ENCODE measurements at places on chromosomes 6 and 20.

GRCh38 chr6:46605091-46605797 lies 47.4 kb downstream of the CYP39A1 start:
- DNase-seq = no peak

- no peak for DNase-seq
Observed at GRCh38 chr20:2348336-2348735, 32.4 kb upstream of the TGM6 start.

GRCh38 chr6:49515485-49516146 lies 15.9 kb downstream of the GLYATL3 start:
- no peak for DNase-seq

GRCh38 chr6:36263390-36264000 lies 6.4 kb upstream of the PNPLA1 start:
- DNase-seq = no peak

DNA sequence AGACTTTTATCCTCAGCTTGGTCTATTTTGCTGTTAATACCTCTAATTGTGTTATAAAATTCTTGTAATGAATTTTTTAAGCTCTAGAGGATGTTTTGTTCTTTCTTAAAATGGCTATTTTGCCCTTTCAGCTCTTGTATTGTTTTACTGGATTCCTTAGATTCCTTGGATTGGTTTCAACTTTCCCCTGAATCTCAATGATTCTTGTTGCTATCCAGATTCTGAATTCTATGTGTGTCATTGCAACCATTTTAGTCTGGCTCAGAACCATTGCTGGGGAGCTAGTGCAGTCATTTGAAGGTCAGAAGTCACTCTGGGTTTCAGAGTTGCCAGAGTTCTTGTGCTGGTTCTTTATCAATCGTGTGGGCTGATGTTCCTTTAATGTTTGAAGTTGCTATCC lies 37.1 kb downstream of the OTOR start:
- DNase-seq = no peak

- no peak for DNase-seq
Observed at GRCh38 chr20:20525756-20526155, 157.9 kb downstream of the INSM1 start.

GRCh38 chr6:134853111-134854055 lies 96.5 kb downstream of the ALDH8A1 start:
- DNase-seq = no peak

- no peak for DNase-seq
Observed at GRCh38 chr20:6636209-6637159, 131.0 kb upstream of the BMP2 start.

DNA sequence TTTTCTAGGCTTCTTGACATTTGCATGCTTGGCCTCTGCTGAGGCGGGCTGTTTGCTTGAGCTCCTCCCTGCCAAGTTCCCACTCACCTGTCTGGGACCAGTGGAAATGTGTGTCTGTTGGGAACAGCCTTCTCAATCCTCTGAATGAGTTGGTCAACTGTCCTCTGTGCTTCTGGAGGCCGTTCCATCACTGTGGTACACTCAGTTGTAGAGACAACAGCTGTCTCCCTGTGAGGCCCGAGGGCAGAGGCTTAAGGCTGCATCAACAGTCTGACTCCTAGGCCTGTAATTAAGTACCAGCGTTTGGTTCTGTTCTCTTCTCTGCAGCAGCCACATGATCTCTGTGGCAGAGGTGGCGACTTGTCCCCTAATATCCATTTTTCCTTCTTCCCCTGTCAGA lies 110.9 kb downstream of the CDC5L start:
- no peak for DNase-seq

GRCh38 chr20:37202267-37202943 lies 23.1 kb upstream of the MROH8 start:
- no peak for DNase-seq

DNA sequence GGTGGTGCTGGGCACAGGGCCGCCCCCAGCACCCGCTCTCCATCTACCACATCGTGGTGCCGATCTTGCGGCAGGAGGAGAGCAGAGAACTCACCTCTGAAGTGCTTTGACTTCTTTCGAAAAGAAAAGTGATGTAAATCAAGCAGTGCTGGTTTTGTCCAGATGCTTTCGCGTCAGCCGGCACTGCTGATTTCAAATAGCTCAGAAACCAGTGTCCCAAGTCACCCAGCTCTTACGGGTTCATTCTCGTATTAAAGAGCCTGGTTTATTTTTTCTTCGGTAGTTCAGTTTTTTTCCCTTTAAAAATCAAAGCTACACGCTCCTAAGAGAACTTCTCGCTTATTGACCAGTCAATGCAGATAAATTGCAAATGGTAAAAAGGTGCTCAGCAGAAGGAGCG lies 32.1 kb downstream of the MYT1 start:
- no peak for DNase-seq

- DNase-seq = no peak
Observed at GRCh38 chr6:37069639-37070038, 64.2 kb downstream of the FGD2 start.

- DNase-seq = no peak
Observed at GRCh38 chr6:170048615-170049256, 242.1 kb downstream of the DLL1 start.

GRCh38 chr6:151627689-151628444 lies 134.1 kb downstream of the CCDC170 start:
- no peak for DNase-seq

Data from activated T-helper 9 cell treated with anti-CD3 and anti-CD28 coated beads, Interleukin-2, amount 50 U/mL, for 16 hours (primary cell).